ENCODE measurements at places on chromosomes 12 and 14. TPM values are rescaled to one million over a fixed set of nuclear protein-coding genes. Genes with fewer than 3 reads are reported as not detected.

MGP gene
- 268 TPM for polyA plus RNA-seq

DNA sequence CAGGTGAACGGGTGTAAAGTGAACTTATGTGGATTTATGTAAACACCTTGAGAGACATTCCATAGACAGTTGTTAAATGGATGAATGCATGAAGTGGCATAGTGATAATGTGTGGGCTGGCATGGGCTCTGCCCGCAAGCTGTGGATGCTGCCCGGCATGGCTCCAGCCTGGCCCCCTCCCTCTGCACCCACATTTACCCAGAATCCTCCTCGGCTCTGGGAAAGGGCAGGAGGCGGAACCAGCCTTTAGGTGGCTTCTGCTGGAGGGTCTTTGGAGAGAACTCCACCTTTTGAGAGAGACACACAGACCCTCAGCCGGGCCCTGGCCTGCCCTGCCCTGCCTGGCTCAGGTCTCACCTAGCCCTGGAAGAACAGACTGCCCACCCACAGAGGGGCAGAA, 18.7 kb downstream of the RASAL1 start:
- no peak for DNase-seq
- no peak overlapping the region for H3K4me3 ChIP-seq
- H3K36me3 ChIP-seq = no peaks in the 10 kb centered on the region
- H3K27me3 ChIP-seq = peaks cover 5% of the 10 kb centered on the region
- no peak overlapping the region for H3K27ac ChIP-seq
- no peaks in the 10 kb centered on the region for H3K4me1 ChIP-seq

CCDC184 gene
- polyA plus RNA-seq = not detected

CHFR gene
- 43.4 TPM for polyA plus RNA-seq

DNA sequence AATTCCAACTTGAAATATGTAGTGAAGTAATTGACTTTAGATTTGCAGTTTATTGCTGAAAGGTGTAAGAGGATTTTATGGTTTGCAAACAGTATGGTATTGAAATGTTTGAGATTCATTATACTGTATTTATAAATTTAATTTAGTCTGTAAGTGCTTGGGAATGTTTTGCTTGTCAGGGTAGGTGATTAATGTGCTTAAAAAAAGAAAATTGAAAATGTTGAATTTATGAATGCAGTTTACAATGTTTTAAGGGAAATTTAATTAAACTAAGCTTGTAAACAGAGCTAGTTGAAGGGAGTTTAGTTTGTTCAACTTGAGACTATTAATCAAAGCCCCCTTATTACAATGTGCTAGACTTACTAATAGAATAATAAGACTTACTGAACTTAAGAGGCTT, 18.0 kb upstream of the CRY1 start:
- DNase-seq = no peak
- no peaks in the 10 kb centered on the region for H3K4me1 ChIP-seq
- H3K4me3 ChIP-seq = no peak overlapping the region
- H3K36me3 ChIP-seq = no peaks in the 10 kb centered on the region
- H3K27ac ChIP-seq = no peak overlapping the region

DNA sequence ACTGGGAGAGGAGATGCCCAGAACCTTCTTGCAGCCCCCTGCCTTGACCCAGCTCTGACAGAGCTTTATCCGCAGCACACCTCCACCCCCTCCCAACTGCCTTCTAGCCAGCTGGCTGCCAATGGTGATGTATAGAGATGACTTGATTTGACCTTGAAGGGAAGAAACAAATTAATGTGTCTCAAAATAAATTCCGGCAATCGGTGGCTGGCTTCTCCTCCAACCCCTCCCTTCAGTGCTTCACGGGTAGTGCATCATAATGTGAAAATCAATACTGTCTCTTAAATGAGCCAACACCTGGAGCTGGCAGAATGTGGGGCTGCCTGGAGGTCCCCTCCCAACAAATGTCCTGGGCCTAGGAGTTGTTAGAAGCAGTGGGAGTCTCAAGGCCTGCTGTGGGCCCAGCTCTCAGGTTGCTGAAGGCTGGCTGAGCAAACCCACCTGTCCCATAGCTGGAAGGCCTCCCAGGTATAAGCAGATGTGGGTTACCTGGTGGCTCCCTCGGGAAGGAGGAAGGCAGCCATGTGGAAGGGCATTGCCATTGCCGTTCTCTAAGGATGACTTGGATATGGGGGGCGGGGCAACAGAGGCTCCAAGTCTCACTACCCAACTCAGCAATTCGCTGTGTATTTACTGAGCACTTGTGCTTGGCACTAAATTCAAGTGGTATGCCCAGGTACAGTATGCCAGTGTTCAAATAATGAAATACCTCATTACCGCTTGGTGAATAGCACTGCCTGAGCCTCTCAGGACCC, 23.2 kb downstream of the HSPB8 start:
- no peaks in the 10 kb centered on the region for H3K27me3 ChIP-seq
- H3K4me3 ChIP-seq = no peak overlapping the region
- H3K4me1 ChIP-seq = no peaks in the 10 kb centered on the region
- no peaks in the 10 kb centered on the region for H3K36me3 ChIP-seq

ADCY6 gene
- polyA plus RNA-seq = 20.1 TPM

- H3K4me1 ChIP-seq = no peaks in the 10 kb centered on the region
- H3K27ac ChIP-seq = no peak overlapping the region
- peak; percentile 55 for DNase-seq
- H3K27me3 ChIP-seq = no peaks in the 10 kb centered on the region
Measured at GRCh38 chr14:53217316-53217994, 64.3 kb upstream of the DDHD1 start.

CCDC198 gene
- 1.1 TPM for polyA plus RNA-seq

SLC7A7 gene
- 697 TPM for polyA plus RNA-seq

DNA sequence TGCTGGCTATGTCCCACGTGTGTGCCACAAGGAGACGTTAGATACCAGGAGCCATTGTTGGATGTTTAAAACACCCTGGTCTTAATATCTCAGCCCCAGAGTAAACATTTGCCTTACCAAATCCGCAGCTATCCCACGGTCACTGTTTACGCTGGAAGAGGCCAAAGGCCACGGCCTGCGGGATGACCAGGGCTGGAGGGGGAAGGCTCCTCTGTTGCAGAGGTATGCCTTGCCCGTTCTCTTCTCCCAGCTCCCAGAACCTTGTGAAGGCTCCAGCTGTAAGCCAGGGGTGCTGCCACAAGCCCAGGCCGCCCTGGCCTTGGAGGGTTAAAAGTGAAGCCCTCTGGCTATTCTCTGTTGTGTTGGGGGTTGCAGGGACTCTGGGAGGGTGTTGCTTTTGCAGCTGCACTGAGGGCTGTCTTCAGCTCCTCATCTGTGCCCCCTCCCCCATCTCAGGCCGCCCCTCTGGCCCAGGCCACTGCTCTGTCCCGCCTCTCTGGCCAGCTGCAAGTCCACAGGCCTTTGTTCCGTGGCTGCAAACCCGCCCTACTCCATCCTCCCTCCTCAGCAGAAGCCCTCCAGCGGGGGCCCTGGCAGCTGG, 2.5 kb downstream of the PLEKHG3 start:
- peak overlapping the region; percentile 2 for H3K4me3 ChIP-seq
- peaks cover 15% of the 10 kb centered on the region for H3K4me1 ChIP-seq

- H3K36me3 ChIP-seq = no peaks in the 10 kb centered on the region
- H3K4me3 ChIP-seq = no peak overlapping the region
- DNase-seq = no peak
Measured at GRCh38 chr14:89826596-89826995, 127.9 kb downstream of the EFCAB11 start.

IGF1 gene
- polyA plus RNA-seq = 8.0 TPM

NPAS3 gene
- polyA plus RNA-seq = not detected

DNA sequence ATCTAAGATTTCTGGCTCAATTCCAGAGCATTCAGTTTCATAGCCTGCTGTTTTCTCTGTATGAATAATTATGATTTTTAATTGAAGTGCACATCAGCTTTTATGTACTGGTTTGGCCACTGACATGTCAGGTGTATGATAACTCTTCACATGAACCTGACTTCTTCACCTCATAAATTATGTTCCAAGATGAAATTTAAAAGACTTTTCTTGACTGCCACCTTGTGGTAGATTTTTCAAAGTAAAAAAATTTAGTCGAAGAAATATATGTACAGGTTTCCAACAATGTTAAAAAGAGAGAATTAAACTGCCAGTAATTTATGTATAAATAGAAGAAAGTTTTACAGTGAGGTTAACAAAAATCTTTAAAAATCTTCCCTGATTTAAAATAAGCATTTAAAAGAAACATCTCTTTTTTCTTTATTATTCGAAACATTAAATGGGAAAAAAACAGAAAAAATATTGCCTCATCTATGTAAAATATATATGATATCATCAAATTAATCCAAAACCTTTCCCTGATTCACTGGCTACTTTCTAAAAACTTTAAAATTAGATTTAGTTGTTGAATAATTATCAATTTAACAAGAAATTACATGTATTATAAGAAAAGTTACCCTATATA, 124.9 kb upstream of the ATXN7L3B start:
- H3K27me3 ChIP-seq = no peaks in the 10 kb centered on the region
- H3K27ac ChIP-seq = no peak overlapping the region
- no peaks in the 10 kb centered on the region for H3K4me1 ChIP-seq
- H3K4me3 ChIP-seq = no peak overlapping the region
- H3K36me3 ChIP-seq = no peaks in the 10 kb centered on the region

- H3K4me3 ChIP-seq = no peak overlapping the region
- H3K4me1 ChIP-seq = no peaks in the 10 kb centered on the region
- no peaks in the 10 kb centered on the region for H3K36me3 ChIP-seq
Measured at GRCh38 chr14:104450811-104451401, 128.7 kb upstream of the C14orf180 start.

DNA sequence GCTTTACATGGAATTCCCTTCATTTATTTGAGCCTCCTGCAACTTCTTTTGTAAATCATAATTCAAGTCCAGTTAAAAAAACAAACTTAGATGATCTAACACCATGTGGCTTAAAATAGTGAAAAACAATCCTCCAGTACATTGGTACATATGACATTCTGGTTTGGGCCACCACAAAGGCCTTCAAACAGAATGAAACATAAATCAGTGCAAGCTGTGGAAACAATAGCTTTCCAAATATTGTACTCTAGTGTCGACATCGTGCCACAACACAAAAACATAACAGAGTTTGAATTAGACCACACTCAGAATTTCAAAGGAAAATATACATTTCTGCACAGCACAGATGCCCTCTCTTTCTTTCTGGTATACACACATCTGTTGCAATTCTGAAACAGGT, 751.3 kb downstream of the SLC6A15 start:
- no peaks in the 10 kb centered on the region for H3K4me1 ChIP-seq
- no peaks in the 10 kb centered on the region for H3K27me3 ChIP-seq
- no peak overlapping the region for H3K27ac ChIP-seq

ENDOU gene
- polyA plus RNA-seq = 2.1 TPM
